ENCODE measurements at places on chromosomes 6 and 20.

DNA sequence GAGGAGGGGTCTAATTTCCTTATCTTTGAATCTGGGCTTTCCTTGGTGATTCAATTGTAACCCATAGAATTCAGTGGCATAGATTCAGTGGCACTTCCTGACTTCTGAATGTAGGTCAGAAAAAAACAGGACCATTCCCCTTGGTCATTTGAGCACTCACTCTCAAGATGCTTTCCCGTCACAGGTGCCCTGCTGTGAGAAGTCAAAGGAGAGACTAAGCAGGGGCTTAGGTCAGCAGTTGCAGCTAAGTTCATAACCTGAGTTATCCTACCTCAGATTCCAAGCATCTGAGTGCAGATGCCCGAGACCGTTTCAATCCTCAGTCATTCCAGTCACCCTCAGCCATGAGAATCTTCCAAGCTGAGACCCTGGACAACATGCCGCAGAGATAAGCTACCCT is 506.6 kb downstream of the FRK start:
- DNase-seq = no peak

DNA sequence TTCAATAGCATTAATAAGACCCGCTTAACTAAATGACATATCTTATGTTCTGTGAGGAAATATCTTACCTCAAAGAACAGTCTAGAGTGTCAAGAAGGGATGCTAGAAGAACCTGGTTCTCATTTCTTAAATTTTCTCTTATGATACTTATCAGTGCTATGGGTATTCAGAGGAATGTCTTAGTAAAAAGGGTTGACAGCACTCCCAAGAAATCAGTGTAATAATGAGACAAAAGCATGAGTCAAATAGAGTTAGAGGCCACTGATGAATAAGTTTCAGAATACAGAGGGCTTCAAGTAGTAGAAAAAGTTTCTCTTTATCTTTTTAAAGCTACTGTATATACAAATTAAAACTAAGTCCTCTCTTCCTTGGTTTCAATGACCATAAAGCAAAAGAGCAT is 242.8 kb downstream of the GJA1 start:
- no peak for DNase-seq

GRCh38 chr20:54002741-54003140 is 67.7 kb downstream of the BCAS1 start:
- DNase-seq = no peak

GRCh38 chr6:78598966-78599365 is 268.4 kb upstream of the IRAK1BP1 start:
- DNase-seq = no peak

GRCh38 chr6:102986086-102986485 is 1592.6 kb downstream of the GRIK2 start:
- DNase-seq = no peak

GRCh38 chr20:32294071-32294470 is 16.6 kb downstream of the KIF3B start:
- DNase-seq = no peak

DNA sequence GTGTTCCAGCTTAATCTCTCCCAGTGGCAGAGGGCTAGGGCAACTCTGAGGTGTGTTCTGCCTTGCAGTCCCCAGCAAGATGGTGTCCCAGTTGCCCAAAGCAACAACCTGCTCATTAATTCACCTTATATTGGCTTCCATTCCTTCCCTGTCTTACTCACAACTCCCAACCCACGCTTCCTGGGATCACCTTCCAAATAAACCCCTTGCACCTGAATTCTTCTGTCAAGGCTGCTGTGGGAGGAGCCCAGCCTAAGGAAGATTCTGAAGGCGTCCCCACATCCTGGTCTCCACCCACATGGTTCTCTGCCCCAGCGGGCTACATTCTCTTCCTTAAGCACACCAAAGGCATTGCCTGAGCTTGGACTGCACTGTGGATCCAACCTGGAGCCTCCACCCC is 116.6 kb upstream of the MAFB start:
- DNase-seq = no peak

DNA sequence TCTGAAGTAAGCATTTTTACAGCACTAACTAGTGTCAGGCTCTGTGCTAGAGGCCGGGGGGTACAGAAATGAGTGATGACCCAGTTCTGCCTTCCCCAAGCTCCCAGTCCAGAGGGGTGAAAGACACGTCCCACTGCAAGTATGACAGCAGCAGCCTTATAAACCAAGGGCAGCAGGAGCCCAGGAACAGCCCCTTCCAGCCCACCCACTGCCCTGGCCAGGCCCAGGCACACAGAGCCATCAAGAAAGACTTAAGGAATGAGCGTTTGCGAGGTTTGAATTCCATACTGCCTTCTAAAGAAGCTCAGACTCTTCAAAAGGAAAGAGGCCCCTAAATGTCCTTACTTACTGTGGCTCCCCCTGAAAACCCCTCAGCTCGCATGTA is 10.0 kb downstream of the TRERF1 start:
- DNase-seq = no peak

Measured in thoracic aorta (tissue), 2 donors.